Activated CD4-positive, alpha-beta T cell treated with anti-CD3 and anti-CD28 coated beads, Interleukin-2, amount 10 ng/mL, durations not matched to agents 7 days and 5 days (primary cell): ENCODE measurements at places on chromosomes 3 and 15.

DNA sequence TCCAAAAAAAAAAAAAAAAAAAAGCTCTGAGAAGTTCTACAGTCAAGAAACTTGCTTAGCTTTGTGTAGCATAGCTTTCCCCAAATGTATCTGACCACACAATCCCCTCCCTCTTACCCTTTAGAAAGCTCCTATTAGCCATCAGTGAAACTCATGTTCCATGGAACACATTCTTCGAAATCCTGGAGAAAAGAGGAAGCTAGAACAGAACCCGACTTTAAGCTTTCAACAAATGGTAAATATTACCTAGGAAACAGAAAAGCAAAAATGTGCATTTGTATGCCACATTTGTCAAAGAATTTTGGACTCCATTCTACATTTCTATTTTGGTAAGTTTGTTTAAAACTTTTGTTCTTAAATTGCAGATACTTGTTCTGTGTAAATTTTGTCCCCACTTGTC lies 17.4 kb upstream of the CRTC3 start:
- no peak overlapping the region for H3K27ac ChIP-seq
- H3K27me3 ChIP-seq, result no peaks in the 10 kb centered on the region
- no peak overlapping the region for H3K4me3 ChIP-seq
- no peak for DNase-seq

DNA sequence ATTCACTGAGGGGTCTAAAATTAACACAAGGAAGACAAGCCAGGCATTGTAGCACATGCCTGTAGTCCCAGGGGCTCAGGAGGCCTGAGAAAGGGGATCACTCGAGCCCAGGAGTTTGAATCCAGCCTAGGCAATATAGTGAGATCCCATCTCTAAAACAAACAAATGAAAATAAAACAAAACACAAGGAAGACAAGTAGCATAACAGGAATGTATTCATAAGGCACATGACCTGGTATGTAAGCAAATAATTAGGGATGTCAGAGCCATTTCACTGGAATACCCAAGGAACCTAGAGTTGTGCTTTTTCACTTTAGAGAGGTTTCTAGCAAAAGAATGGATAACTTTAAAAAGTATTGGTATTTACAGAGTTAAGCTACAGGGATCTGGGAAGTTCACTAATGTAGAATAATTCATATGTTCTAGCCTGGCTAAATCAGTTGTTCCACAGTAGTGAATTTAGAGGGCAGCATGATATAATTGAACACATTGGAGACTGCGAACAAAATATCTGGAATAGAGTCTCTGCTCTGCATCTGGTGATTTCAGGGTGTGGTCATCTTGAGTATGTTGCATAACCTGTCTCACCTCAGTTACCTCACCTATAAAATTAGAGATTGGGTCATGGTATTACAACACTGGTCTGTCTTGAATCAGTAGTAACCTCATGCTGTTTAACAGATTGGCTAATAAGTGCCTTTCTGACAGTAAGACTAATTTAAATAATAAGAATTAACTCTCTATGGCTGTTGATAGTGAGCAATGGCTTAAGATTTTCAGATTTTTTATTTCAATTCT lies 9.3 kb downstream of the GRAMD1C start:
- no peaks in the 10 kb centered on the region for H3K36me3 ChIP-seq
- DNase-seq, result no peak
- H3K4me1 ChIP-seq, result no peaks in the 10 kb centered on the region
- H3K27ac ChIP-seq, result no peak overlapping the region
- no peak overlapping the region for H3K4me3 ChIP-seq
- H3K27me3 ChIP-seq, result peaks cover under 1% of the 10 kb centered on the region

- H3K36me3 ChIP-seq, result peaks cover 32% of the 10 kb centered on the region
- H3K27me3 ChIP-seq, result no peaks in the 10 kb centered on the region
- no peak overlapping the region for H3K4me3 ChIP-seq
- peak overlapping the region; percentile 78 for H3K27ac ChIP-seq
- peaks cover 64% of the 10 kb centered on the region for H3K4me1 ChIP-seq
These were observed 65.7 kb downstream of the CMTM8 start for GRCh38 chr3:32303977-32304881.

GRCh38 chr3:53161820-53162671 lies 1.0 kb downstream of the PRKCD start:
- DNase-seq, result peak; percentile 37
- H3K27ac ChIP-seq, result peak overlapping the region; percentile 87

- DNase-seq, result no peak
- H3K27me3 ChIP-seq, result no peaks in the 10 kb centered on the region
- H3K36me3 ChIP-seq, result peaks cover 80% of the 10 kb centered on the region
- H3K27ac ChIP-seq, result no peak overlapping the region
- peaks cover 19% of the 10 kb centered on the region for H3K4me1 ChIP-seq
These were observed 74.2 kb downstream of the CHD2 start for GRCh38 chr15:92974183-92974915.

DNA sequence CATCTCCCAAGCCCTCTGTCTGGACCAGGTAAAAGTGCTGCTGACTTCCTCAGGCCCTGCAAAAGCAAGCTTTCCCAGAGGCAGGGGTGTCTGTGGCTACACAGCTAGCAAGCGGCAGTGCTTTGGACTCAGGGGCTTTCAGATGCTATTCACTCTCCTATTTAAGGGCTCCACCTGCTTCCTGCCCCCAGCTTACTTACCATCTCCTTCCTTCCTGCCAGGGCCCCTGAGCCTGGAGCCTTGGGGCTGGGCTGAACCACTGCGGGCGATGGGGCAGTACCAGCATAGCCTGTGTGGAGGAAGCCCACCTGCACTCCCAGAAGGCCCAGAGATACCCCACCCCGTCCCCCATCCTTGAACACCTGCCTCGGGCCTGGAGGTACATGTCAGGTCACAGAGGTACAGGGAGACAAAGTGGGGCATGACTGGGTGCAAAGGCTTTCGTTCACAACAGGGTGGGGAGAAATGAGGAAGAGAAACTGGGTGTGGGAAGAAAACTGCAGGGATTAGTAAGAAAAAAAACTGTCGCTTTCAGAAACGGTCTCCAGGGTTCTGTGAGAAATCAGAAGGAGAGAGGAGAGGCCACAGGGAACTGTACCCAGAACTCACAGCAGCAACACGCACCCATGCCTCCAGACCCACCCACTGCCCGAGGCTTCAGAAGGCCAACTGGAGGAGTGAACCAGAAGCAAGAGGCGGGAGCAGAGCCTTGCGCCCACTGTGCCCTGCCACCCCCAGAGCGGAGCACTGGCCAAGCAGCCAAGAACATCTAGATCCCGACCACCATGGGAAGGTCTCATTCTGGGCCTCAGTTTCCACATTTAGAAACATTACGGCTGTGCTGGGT lies 49.5 kb downstream of the CCDC12 start:
- peak; percentile 29 for DNase-seq
- H3K4me3 ChIP-seq, result peak overlapping the region; percentile 6
- H3K27ac ChIP-seq, result peak overlapping the region; percentile 84
- H3K27me3 ChIP-seq, result no peaks in the 10 kb centered on the region
- peaks cover 65% of the 10 kb centered on the region for H3K36me3 ChIP-seq

GRCh38 chr15:41337631-41338522 lies 5.2 kb downstream of the NUSAP1 start:
- DNase-seq, result no peak
- H3K4me1 ChIP-seq, result peaks cover 51% of the 10 kb centered on the region
- H3K4me3 ChIP-seq, result no peak overlapping the region
- H3K27ac ChIP-seq, result peak overlapping the region; percentile 70

GRCh38 chr3:113565555-113565954 lies 33.2 kb downstream of the SIDT1 start:
- H3K27ac ChIP-seq, result no peak overlapping the region
- H3K4me1 ChIP-seq, result peaks cover 12% of the 10 kb centered on the region
- no peak overlapping the region for H3K4me3 ChIP-seq

GRCh38 chr3:54582424-54582823 lies 345.4 kb downstream of the LRTM1 start:
- no peaks in the 10 kb centered on the region for H3K27me3 ChIP-seq
- H3K4me1 ChIP-seq, result no peaks in the 10 kb centered on the region
- no peak overlapping the region for H3K27ac ChIP-seq

DNA sequence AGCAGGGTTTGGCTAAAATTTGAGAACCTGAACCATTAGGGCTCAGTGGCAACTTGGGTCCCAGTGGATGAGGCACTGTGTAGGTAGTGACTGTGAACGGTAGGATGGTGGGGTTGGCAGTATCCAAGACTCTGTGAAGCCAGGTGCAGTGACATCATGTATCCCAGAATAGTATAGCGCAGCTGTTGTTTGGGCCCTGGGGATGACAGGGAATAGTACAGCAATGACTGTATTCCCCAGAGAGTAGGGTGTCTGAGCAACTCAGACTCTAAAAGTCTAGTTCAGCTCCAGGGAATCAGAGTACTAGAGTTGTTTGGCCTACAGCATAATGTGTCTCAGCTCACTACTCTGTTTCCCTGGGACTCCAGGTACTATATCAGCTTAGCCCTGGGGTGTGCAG lies 20.7 kb upstream of the PPP2R3A start:
- no peaks in the 10 kb centered on the region for H3K4me1 ChIP-seq
- peaks cover 6% of the 10 kb centered on the region for H3K27me3 ChIP-seq
- H3K36me3 ChIP-seq, result no peaks in the 10 kb centered on the region
- no peak overlapping the region for H3K4me3 ChIP-seq
- H3K27ac ChIP-seq, result no peak overlapping the region
- no peak for DNase-seq
